Midbrain (tissue), 1 donor: ENCODE measurements at places on chromosomes 11 and 22.
A peak's percentile ranks its signal among the peaks of the same experiment; 100 is the strongest.

DNA sequence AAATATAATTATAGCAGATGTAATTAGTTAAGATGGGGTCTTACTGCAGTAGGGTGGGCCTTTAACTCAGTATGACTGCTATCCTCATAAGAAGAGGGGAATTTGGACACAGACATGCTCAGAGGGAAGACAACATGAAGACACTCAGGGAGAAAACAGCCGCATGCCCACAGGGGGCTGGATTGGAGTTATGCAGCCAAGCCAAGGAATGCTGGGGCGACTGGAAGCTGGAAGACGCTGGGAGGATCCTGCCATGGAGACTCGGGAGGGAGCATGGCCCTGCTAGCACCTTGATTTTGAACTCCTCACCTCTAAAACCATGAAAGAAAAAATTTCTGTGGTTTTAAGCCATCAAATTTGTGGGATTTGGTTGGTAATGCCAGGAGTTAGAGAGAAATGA lies 40.9 kb downstream of the PANX1 start:
- no peak for DNase-seq

DNA sequence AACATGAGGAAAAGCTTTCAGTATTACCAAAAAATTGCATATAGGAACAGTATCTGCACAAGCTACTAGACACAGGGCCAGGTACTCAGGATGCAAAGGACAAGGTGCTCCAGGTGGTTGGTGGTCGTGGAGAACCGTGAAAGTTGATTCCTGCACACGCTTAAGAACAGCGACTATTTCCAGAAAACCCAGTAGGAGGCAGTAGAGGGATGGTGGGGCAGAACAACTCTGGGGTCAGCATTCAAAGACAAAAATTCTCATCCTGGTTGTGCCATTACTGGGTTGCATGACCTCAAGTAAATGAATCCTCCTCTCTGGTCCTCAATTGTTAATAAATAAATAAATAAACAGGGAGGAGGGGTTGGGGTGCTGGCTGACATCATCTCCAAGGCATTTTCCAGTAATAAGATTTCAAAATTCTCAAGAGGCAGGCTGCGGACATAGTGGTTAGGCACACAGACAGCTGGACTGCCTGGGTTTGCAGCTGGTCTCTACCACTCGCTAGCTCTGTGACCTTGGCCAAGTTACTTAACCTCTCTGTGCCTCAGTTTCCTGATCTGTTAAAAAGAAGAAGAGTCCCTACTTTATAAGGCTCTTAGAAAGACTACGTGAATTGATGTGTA lies 89.6 kb downstream of the ISX start:
- DNase-seq, result no peak

- DNase-seq, result peak; percentile 20
These were observed 17.2 kb downstream of the LRP4 start for GRCh38 chr11:46901156-46901555.

- no peak for DNase-seq
These were observed 24.1 kb downstream of the CTSC start for GRCh38 chr11:88313441-88313840.

- DNase-seq, result no peak
These were observed 60.4 kb downstream of the BCL2L13 start for GRCh38 chr22:17698948-17699347.
